ENCODE measurements at places on chromosomes 16 and 17. TPM values are rescaled to one million over a fixed set of nuclear protein-coding genes. Genes with fewer than 3 reads are reported as not detected.

- DNase-seq = no peak
Measured at GRCh38 chr16:55661941-55662643, 6.3 kb downstream of the SLC6A2 start.

GRCh38 chr16:84379709-84380362, 11.5 kb downstream of the ATP2C2 start:
- no peak for DNase-seq

DNA sequence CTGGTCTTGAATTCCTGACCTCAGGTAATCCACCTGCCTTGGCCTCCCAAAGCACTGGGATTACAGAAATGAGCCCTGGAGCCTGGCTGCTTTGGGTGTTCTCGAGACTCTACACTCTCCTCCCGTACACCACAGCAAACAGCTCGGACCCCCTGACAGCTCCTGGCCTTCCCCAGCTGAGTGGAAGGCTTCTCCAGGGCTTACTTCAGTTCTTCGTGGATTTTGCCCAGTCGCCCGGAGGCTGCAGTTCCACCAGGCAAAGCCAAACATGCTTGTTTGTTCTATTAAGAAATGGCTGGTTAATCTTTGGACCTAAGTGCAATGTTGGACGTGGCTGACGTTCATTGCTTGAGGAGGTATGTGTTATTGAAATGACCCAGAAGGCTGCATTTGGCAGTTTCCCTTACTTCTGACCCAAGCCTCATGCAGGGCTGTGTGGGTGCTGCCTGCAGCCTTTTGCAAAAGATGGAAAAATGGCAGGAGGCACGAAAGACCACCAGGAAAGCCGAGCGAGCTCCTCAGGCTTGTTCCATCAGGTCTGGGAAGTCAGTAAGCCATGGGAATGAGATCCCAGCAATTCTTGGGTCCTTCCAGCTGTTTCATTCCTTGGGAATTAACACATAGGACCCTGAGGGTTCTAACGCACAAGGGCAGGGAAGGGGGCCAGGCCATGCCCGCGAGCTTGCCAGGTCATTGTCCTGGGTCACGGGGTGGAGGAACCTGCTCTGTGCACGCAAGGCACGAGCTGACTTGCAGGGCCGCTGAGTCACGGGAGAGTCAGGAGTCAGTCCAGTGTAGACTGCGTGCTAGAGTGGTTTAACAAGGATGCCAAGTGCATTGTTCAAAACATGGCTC, 23.9 kb upstream of the KLHDC4 start:
- peak; percentile 95 for DNase-seq

DNA sequence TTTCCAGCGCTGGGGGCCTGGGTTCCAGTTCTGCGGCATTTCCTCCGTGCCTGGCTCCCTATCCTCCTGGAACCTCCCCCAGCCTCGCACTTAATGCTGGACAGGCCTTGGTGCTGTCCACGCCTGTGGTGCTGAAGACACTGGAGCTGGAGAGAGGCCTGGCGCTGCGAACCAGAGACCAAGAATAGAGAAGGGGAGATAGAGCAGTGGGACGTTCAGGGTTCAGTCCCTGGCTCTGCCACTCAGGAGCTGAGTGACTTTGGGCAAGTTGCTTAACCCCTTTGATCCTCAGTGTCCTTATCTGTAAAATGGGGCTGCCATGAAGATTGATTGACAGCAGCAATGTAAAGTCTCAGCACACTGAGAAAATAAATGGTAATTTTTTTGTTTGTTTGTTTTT, 11.9 kb downstream of the SBK1 start:
- DNase-seq = peak; percentile 60

GRCh38 chr17:35010093-35010492, 29.8 kb downstream of the LIG3 start:
- no peak for DNase-seq

- no peak for DNase-seq
Measured at GRCh38 chr17:76153202-76153601, 12.2 kb upstream of the FOXJ1 start.

GRCh38 chr17:57441270-57441600, 184.9 kb downstream of the MSI2 start:
- no peak for DNase-seq

The SNAI3 gene
- 0.88 TPM for total RNA-seq

The AGRP gene
- total RNA-seq = not detected

- no peak for DNase-seq
Measured at GRCh38 chr16:56673921-56674320, 4.3 kb downstream of the MT1H start.

The GPR142 gene
- total RNA-seq = not detected

The ITGAD gene
- total RNA-seq = not detected

The PLLP gene
- total RNA-seq = 17.0 TPM

- DNase-seq = no peak
Measured at GRCh38 chr16:73629011-73629410, 581.1 kb upstream of the ZFHX3 start.

The GAS2L2 gene
- not detected for total RNA-seq

DNA sequence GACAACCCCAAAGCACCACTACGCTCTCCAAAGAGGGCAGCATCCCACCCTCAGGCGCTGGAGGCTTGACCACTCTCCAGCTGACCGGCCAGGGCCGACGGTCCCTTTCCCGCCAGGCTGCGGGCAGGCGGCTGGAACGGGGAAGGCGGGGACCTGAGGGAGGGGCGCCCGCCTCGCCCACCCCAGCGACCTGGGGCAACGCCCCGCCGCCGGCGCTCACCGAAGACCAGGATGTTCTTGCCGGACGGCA, 431 bp downstream of the DYNC1LI2 start:
- DNase-seq = no peak

GRCh38 chr16:47475786-47476185, 14.7 kb downstream of the PHKB start:
- no peak for DNase-seq

The KCNJ16 gene
- 44.6 TPM for total RNA-seq

The GJD3 gene
- total RNA-seq = not detected

GRCh38 chr16:51807551-51807950, 656.5 kb upstream of the SALL1 start:
- no peak for DNase-seq

Measured in Caki2 (cell line).